Bronchial epithelial cell (primary cell): ENCODE measurements at places on chromosomes 5 and 9.
A peak's percentile ranks its signal among the peaks of the same experiment; 100 is the strongest.

DNA sequence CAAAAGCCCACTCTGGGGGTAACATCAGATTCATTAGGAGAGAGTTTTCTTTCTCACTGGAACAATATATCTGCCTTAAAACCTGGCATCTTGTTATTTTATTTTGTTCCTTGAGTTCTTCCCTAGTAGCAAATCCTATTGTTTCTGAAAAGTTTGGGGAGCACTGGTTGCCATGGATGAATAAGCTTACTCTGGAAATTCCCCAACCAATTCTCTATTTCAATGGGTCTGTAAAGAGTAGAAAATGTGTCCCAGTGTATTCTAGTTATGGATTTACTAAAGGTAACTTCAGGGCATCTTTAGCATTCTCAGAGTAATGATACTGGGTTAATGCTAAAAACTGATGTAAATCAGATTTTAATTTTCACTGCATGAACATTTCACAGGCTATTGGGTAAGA is 94.2 kb upstream of the S1PR3 start:
- DNase-seq = no peak

DNA sequence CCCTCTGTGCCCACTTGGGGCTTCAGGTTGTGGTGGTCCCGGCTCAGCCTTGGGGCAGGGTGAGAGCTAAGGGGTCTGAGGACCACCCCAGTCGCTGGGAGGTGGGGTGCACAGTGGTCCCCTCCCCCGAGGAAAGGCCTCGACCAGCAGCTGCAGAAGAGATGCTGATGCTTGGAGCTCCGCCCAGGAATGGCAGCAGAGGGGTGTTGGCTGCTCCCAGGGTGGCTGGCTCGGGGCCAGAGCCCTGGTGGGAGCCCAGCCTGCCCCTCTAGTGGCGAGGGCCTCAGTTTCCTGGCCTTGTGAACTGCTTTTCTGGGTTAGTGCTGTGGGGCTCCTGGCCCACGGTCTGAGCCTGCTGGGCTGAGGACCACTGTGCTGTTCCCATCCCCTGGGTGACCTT is 1.2 kb downstream of the DIPK1B start:
- DNase-seq = no peak

DNA sequence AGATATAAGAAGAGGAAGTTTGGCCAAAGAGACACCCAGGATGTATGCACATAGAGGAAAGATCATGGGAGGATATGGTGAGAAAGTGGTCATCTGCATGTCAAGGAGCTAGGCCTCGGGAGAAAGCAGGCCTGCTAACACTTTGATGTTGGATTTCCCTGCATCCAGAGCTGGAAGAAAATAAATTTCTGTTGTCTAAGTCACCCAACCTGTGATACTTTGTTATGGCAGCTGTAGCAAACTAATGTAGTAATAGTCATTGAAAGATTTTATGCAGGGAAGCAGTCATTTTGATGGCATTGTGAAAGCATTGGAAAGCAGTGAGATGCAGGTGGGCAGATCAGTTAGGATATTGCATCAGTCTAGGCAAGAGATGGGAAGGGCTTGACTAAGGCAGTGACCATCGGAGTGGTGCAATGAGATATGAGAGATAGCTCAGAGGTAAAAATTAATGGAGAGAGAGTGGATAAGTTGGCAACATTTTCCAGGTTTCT is 24.5 kb upstream of the FOCAD start:
- DNase-seq = no peak

DNA sequence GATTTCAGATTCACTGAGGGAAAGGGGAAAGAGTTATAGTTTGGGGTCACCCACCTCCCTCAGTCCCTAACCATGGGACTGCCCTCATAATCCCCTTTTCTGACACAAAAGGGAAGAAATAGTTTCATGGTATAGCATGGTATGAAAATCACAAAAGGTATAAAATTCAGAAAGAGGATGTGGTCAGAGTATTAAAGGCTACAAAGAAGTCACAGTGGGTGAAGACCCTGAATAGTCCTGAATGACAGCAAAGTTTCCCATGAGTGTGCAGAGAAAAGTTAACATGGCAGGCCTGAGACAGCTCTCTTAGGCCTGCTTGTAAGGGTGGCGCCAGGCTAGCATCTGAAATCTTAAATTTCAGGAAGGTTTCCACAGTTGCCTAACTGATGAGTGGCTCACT is 290.6 kb upstream of the ZNF608 start:
- no peak for DNase-seq

- DNase-seq = no peak
Observed at GRCh38 chr9:107569174-107569573, 79.6 kb upstream of the KLF4 start.

GRCh38 chr5:146243247-146243646 is 39.8 kb downstream of the RBM27 start:
- no peak for DNase-seq

DNA sequence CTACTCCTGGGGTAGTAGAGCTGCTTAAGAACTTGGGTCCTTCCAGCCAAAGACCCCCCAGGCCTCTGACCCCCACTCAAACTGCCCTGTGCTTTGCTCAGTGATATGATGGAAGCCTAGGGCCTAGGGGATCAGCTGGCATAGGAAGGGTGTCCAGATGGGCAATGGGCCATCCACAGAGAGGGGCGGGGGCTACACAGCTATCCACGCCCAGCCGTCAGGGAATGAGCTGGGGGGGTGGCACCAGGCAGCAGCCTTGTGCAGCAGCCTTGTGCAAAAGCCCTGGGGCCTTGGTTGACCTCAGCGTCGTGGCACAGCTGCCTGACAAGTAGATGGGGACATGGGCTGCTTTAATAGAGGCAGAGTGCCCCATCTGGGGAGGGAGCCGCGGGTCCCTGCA is 43.2 kb downstream of the DAB2IP start:
- no peak for DNase-seq

DNA sequence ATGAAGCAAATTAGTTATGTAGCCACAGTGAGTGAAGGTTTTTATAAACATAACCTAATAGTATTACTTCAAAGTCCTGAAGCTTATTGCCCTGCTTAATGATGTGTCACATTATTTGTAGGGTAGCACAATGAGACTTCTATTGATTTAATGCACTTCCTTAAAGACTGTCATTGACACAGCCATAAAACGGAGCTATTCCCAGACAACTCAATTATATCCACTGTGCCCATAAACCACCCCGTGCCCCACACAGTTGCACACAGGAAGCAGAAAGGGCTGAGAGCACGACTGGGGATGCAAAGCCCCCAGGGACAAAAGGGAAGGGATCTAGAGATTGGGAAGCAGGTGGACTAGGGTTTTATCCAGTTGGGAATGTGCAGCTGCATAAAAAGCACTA is 37.0 kb downstream of the TRIM32 start:
- DNase-seq = no peak

- peak; percentile 21 for DNase-seq
Observed at GRCh38 chr9:95506428-95506677, 10.4 kb downstream of the PTCH1 start.

GRCh38 chr5:72082048-72082447 is 25.2 kb upstream of the MAP1B start:
- no peak for DNase-seq

DNA sequence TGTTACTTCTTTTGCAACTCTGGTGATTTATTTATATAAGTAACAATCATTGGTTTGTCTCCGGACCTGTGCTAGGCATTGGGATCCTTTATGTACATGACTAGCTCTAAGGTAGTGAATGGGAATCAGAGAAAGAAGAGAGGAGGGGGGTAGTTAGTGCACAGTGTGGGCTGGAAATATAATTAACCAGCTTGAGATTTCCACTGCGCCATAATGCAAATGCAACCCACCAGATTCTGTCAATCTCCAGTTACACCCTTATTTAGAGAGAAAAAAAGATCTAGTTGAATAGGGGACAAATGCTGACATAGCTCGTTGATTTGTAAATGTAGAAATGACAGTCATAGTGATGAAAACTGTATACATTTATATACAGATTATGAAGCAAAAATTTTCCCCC is 342.2 kb upstream of the SLC30A5 start:
- no peak for DNase-seq

- peak; percentile 82 for DNase-seq
Observed at GRCh38 chr5:178237431-178238312, 5.1 kb upstream of the PHYKPL start.

DNA sequence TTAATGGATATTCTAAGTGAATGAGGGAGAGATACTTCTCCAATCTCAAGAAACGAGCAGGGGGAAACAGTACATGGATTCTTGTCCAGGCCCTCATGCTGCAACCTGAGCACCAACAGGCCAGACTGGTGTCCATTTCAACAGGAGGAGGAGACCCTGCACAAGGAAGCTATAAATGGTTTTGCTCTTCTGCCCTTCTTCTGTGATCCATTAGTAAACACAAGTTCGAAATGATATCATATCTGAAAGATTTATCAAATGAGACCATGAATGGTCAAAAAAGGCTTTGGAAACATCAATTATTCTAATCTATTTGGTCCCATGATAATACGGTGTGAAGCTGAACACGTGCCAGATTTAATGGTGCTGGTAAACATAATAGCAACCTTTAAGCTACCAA is 109.8 kb downstream of the NR6A1 start:
- DNase-seq = no peak

GRCh38 chr5:95858023-95858461 is 35.5 kb upstream of the GLRX start:
- no peak for DNase-seq

GRCh38 chr5:96096724-96097123 is 135.1 kb upstream of the ELL2 start:
- no peak for DNase-seq

- no peak for DNase-seq
Observed at GRCh38 chr5:120717381-120717780, 253.3 kb downstream of the PRR16 start.
